ENCODE measurements at places on chromosomes 1 and 21.

GRCh38 chr1:147579532-147579931 is 38.2 kb downstream of the BCL9 start:
- DNase-seq, result no peak

GRCh38 chr1:28163496-28164161 is 12.9 kb downstream of the PTAFR start:
- DNase-seq, result no peak

DNA sequence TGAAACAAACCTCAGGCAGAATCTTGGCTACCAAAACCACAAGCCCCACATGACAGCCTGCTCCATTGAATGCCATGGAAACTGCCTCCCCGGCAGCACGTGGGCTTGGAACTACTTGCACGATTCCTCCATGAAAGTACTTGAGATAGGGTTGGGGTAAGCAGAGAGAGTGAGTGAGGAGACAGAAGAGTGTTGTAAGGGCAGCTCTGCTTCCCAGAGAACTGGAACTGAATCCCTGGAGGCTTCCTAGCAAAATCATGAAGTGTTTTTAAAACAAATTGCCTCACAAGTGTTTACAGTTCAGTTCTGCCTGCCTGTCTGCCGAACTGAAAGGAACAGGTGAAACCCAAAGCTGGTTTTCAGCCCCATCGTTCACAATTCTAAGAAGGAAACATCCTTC is 35.3 kb upstream of the DNASE2B start:
- no peak for DNase-seq

- DNase-seq, result no peak
Measured at GRCh38 chr1:178344513-178345091, 152.2 kb downstream of the CLEC20A start.

- no peak for DNase-seq
Measured at GRCh38 chr1:113488576-113489177, 98.4 kb downstream of the MAGI3 start.

DNA sequence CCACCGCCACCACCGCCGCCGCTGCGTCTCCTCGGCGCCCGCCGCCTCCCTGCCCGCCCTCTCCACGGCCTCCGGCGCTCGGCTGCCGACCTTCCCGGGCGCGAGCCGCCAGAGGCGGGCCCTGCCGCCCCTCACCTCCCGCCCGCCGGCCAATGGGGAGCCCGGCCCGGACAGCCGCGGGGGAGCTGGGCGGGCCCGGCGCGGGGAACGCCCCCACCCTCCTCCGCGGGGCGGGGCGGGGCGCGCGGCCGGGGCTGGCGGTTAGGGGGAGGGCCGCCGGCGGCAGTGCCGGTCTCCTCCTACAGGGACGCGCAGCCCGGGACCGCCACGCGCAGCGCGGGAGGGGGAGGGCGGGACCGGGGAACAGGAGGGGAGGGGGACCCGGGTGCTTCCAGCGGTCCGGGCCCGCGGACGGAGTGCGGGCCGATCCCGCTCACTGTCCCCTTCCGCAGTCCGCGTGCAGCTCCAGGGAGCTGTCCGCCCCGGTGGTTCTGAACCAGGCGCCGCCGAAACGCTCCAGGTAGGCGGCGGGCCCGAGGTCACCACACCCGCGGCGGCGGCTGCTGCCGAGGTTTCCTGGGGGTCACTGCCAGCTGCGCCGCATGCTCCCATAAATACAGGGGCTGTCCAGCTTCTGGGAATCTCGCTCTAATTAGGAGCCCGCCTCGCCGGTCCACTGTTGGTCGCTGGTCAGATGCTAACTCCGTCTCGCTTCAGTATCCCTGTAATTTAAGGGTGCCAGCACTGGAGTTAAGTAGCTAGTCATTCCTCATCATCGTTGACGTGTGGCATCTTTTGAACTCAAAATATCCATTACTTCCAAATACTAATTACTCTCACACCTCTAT is at the start of gene PGBD5:
TSS of gene PGBD5 (minus strand) at position 87 of the 848 bp plus-strand sequence. CDS start 404 bp downstream, outside the sequence.
- peak; percentile 75 for DNase-seq

- DNase-seq, result no peak
Measured at GRCh38 chr21:38266732-38267131, 9.9 kb downstream of the KCNJ15 start.

All from T1000 (cell line).